ENCODE measurements at places on chromosomes 11 and 22.

- DNase-seq, result no peak
Measured at GRCh38 chr11:79678780-79679452, 238.1 kb upstream of the TENM4 start.

- no peak for DNase-seq
Measured at GRCh38 chr11:68324695-68325094, 12.3 kb downstream of the LRP5 start.

DNA sequence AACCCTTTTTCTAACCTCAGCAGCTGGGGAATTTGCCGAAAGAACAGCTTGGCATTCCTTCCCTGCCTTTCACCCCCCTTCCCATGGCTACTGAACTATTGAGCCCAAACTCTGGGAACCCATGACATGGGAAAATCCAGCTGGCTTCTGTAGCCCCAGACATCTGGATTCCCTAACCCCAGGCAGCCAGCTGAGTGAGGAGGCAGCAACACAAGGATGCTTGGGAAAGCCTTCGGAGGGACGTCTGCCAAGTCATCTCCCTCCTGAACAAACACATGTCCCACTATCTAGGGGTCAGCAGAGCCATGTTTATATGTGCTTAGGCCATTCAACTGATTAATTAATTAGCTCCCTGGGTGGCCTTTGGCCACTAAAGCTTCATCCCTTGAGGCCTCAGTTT, 21.6 kb downstream of the LRRC55 start:
- no peak for DNase-seq

- no peak for DNase-seq
Measured at GRCh38 chr11:43894546-43894945, 13.9 kb downstream of the ALKBH3 start.

- DNase-seq, result no peak
Measured at GRCh38 chr11:4464216-4465159, 15.4 kb downstream of the OR52K2 start.

DNA sequence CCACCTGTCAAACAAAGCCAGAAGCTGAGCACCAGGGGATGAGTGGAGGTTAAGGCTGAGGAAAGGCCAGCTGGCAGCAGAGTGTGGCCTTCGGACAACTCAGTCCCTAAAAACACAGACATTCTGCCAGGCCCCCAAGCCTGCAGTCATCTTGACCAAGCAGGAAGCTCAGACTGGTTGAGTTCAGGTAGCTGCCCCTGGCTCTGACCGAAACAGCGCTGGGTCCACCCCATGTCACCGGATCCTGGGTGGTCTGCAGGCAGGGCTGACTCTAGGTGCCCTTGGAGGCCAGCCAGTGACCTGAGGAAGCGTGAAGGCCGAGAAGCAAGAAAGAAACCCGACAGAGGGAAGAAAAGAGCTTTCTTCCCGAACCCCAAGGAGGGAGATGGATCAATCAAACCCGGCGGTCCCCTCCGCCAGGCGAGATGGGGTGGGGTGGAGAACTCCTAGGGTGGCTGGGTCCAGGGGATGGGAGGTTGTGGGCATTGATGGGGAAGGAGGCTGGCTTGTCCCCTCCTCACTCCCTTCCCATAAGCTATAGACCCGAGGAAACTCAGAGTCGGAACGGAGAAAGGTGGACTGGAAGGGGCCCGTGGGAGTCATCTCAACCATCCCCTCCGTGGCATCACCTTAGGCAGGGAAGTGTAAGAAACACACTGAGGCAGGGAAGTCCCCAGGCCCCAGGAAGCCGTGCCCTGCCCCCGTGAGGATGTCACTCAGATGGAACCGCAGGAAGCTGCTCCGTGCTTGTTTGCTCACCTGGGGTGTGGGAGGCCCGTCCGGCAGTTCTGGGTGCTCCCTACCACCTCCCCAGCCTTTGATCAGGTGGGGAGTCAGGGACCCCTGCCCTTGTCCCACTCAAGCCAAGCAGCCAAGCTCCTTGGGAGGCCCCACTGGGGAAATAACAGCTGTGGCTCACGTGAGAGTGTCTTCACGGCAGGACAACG, 11.7 kb downstream of the CXCR5 start:
- DNase-seq, result no peak

GRCh38 chr11:35951680-35952079, 7.8 kb downstream of the LDLRAD3 start:
- DNase-seq, result no peak

DNA sequence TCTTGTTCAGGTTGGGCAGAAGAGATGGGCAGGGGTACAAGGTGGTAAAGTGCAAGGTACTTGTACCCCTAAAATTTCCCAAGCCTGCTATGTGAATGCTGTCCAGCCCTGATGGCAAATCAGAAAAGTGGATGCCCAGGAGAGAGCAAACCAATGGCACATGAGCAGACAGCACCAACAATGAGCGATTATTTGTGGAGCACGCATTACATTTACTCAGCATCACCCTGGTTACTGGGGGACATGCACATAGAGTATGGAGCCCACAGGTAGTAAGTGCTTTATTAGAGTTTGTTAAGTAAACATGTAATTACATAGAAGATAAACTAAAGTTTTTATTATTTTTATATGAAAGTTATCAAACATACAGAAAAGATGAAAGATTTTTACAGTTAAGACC, 165.7 kb downstream of the NTM start:
- DNase-seq, result no peak

DNA sequence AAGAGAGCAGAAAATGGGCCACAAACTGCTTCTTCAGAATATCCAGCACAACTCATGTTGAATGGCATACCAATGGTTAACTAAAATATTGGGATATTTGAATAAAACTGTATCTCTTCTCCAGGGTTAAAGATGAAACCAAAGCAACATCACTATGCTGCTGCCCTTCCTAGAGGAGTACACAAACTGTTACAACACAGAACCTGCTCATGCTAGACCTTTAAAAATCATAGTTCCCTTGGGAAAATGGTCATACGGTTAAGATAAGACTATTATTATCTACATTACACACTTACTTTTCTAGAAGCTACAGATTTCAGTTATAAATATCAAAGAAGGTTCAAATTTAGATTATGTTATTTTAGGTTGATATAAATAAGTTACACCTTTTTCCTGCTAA, 78.6 kb upstream of the TP53AIP1 start:
- DNase-seq, result no peak

- no peak for DNase-seq
Measured at GRCh38 chr22:17056058-17056457, 28.7 kb upstream of the IL17RA start.

GRCh38 chr22:45516163-45516562, 13.5 kb downstream of the FBLN1 start:
- DNase-seq, result no peak

- no peak for DNase-seq
Measured at GRCh38 chr11:77865805-77866204, 44.9 kb downstream of the AAMDC start.

- DNase-seq, result no peak
Measured at GRCh38 chr11:4164884-4165590, 70.4 kb downstream of the RRM1 start.

DNA sequence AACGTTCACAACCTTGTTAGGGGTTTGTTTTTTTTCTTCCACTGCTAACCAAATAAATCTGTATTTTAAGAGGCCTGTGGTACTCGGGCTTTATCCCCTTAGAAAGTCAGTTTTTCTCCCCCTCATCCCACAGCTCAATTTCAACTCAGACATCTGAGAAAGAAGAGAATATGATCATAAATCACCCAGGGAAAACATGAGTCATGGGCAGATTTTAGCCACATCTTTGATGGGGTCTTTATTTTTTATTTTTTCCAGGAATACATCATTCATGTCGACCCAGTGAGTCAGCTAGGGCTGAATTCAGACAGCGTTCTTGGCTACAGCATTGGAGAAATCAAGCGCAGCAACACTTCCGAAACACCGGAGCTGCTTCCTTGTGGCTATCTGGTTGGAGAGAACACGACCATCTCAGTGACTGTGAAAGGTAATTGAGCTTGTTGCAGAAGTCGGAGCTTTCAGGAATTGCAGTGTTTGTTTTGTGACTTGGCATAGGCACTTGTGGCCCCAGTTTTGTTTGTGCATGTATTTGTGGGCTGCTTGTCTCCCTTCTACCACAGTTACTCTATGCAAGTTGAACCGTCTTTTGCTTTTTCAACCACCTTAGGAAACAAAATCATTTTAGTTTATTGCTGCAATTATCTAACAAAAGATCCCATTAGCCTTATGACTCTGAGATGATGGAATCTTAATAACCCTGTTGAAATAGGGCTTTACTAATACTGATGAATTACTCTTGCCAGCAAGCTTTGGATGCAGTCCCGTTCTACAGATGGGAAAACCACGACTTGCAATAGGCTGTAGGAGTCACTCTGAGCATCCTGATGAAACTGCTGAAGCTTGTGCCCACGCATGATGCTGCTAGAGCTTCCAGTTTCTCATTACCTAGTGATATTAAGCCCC, 62.7 kb downstream of the DBX1 start:
- no peak for DNase-seq

DNA sequence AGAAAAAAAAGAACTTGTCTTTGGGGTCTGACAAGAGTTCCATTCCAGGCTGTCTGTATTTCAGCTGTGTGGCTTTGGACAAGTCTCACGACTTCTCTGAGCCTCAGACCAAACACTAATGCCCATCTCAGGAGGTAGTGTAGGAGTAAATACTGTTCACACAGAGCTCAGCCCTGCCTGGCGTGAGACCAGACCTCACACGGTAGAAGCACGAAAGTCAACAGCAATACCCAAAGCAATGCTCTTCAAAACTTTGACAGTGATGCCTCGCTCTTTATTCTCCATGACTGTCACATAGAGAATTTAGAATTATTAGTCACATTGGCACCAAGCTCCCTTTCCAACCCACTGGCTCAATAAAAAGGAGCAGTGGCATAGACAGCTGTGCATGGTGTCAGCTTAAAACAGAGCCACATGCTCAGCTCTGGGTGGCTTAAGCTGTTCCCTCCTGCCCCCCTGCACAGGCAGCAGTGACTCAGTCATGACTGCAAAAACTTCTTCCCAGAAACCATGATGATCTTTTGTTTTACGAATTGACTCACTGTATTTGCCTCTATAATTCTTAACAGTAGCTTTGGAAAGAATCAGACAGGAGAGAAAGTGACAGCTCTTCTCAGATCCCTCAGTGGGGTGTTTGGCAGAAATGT, 74.0 kb upstream of the PHF21B start:
- peak; percentile 34 for DNase-seq

DNA sequence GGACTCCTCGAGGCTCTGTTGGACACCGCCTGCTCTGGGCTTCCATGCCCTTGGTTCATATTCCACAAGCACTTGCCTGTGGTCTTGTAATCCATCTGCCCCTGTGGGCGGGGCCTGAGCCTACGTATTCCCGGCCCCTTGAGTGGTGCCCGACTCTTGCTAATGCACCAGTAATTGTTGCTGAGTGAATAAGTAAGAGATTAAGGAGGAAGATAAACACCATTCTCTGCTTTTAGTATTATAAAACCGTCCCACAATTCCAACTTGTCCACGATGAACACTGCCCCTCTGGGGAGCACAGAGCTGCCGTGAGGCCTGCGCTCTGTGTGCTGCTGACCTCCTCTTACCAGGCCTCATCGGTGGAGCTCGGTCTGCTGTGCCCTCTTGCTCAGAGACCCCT, 50.3 kb downstream of the MICAL2 start:
- peak; percentile 48 for DNase-seq

DNA sequence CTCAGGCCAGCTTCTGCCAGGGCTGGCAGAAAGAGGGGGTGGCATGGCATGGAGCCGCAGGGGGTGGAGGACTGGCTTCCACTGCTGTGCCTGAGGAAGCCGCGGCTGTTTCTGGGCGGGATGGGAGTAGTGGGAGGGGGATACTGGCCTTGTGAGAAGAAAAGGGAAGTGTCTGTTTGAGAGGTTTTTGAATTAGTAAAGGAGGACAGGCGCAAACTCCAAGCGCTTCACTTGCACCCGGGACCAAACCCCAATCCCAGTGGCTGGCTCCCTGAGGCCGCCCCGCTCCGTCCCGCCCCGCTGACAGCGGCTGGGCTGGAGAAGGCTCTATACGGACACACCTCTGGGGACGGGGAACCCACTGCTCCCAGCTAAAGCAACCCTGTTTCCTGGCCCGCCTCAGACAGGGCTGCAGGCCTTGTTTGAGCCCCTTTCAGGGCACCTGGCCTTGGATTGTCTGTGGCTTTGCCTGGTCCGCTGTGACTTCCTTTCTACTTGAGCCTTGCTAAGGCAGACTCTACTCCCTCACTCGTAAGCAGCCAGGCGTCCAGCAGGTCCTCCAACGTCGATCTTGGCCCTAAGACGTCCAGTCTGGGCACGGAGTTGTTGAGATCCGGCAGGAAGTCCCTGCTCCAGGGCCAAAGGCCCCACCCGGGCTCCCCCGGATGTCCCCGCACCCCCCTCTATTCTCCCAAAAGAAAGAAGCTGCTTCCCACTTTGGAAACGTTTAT, 2.2 kb downstream of the APOA1 start:
- no peak for DNase-seq

Data from WERI-Rb-1 (cell line).